Type B pancreatic cell (in vitro differentiated cells): ENCODE measurements at places on chromosomes 11 and 22. TPM values are rescaled to one million over a fixed set of nuclear protein-coding genes. Genes with fewer than 3 reads are reported as not detected.

DNA sequence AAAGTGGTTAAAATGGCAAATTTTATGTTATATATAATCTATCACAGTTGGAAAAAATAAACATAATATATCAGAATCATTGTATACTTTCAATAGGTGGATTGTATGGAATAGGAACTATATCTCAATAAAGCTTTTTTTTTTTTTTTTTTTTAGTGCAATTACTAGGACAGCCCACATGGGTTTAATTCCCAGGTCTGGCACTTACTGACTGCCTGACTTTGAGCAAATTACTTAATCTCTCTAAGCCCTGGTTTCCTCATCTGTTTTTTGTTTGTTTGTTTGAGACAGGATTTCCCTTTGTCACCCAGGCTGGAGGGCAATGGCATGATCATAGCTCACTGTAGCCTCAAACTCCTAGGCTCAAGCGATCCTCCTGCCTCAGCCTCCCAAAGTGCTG lies 26.1 kb upstream of the BAIAP2L2 start:
- no peak for DNase-seq

Gene PHF5A
- total RNA-seq: 38.2 and 54.8 TPM in 2 replicates

DNA sequence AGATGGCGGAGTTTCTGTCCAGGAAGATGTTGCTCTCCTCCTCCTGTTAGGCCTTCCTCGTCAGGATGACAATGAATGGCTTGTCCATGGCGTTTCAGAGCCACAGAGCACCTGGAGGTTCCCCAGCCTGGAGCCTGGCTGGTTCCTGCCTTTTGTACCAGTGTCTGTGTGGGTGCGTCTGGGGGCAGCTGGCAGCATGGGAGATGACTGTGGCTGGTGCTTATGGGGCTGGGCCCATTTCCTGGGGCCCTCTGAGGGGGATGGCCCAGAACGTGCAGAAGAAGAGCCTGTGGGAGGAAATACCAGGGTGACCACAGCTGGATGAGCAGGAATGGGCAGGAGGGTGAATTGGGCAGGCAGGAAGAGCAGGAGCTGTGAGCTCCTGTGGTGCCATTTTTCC lies 6.7 kb downstream of the SLC37A2 start:
- no peak for DNase-seq

DNA sequence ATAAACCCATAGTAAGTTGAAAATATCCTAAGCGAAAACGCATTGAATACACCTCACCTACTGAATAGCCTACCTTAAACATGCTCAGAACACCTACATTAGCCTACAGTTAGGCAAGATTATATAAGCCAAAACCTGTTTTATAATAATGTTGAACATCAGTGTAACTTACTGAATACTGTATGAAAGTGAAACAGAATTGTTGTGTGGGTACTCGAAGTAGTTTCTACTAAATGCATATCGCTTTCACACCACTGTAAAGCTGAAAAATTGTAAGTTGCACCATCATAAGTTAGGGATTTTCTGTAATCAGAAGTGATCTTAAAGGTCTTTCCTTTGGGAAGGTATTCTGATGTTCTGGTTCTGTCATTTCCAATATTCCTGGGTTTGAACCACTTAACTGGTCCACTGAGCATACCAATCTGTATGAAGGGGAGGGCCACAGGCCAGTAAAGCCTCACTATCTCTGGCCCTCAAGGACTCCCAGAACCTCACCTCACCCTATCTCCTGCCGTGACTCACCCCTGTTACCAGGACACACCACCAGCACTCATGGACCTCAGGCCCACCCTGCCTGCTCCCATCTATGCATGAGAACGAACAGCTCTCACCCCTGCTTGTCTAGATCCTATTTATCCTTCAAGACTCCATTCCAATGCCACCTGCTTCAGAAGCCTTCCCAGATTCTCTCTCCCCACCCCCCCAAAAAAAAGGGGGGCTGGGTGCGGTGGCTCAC lies 70.0 kb downstream of the NAT10 start:
- no peak for DNase-seq

DNA sequence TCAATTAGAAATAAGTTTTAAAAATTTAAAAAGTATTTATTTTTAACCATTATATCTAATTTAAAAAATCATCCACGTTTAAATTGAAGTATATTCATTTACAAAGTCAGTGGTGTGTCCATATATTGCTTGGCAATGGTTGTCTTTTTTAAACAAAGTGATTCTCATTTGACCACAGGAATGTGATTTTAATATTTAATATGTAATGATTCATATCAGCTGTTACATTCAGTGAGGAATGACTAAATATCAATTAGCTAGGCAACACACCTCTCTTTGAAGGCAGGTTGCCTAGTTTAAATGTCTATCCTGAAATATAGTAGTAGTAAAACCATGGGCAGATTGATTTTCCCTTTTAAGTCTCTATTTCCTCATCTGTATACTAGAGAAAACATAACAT lies 392.2 kb upstream of the CCDC179 start:
- DNase-seq: no peak

DNA sequence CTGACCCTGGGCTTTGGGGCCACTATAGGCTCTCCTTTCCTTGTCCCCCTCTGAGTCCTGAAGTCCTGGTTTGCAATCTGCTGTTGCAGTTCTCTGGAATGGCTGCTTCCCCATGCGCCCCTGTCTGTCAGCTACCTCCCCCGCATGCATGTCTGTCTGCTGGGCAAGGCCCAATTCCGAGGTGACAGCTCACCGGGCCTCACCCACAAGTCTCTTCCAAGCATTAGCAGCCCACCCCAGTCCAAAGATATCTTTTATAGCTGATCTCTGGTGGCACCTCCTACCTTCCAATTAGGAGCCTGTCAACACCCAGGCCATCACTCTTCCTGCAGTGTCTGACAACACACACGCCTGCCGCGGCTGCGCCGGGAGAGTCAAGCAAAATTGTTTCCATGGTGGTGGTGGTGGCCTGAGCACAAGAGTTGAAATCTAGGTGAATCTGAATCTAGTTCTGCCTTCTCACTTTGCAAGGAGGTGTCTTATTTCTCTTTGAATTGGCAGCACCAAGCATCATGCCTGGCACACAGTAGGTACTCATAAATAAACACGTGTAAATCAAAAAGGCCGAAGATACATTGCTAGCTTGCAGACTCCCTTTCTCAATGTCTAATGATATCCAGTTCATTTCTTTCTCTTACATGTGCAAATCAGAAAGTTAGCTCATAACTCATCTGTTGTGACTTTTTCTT lies 1.2 kb upstream of the LMO2 start:
- no peak for DNase-seq

- no peak for DNase-seq
Measured at GRCh38 chr11:49302360-49302759, 94.0 kb upstream of the FOLH1 start.

DNA sequence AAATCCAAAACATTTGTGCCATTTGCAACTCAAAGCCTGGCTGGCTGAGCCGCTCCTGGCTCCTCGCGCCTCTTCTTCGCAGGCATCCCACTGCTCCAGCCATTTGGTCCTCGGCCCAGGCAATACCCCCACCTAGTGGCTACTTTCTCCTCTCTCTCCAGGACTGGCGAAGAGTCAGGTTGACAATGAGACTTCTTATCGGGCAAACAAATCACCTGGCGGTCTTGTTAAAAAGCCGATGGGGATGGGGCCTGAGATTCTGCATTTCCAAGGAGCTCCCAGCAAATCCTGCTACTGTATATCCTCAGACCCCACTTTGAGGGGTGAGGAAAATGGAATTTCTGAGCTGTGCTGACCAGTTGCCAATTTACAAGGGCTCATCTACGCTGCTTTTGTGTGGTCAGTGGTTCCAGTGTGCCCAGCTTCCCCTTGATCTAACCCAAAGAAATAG lies 89.0 kb downstream of the ISX start:
- DNase-seq: peak; percentile 75

Gene PDE2A
- total RNA-seq: 2.8 and 3.8 TPM in 2 replicates

Gene GP1BB
- total RNA-seq: 1.9 and 2.4 TPM in 2 replicates

- DNase-seq: no peak
Measured at GRCh38 chr11:92826136-92826535, 143.3 kb upstream of the MTNR1B start.

Gene CRYBB2
- 0.33 TPM in 1 of 2 replicates, not detected in the other for total RNA-seq

Gene OR8H1
- total RNA-seq: not detected in 2 replicates

GRCh38 chr11:7514099-7514591 lies 346 bp downstream of the PPFIBP2 start:
- DNase-seq: no peak

Gene MUC6
- 0.38 and 0.46 TPM in 2 replicates for total RNA-seq

Gene NTM
- 10.6 and 19.2 TPM in 2 replicates for total RNA-seq

GRCh38 chr11:83438438-83438837 lies 152.3 kb upstream of the CCDC90B start:
- DNase-seq: no peak

Gene VSIG10L2
- 0.31 TPM in 1 of 2 replicates, not detected in the other for total RNA-seq
